ENCODE measurements at places on chromosomes 2 and 18.

DNA sequence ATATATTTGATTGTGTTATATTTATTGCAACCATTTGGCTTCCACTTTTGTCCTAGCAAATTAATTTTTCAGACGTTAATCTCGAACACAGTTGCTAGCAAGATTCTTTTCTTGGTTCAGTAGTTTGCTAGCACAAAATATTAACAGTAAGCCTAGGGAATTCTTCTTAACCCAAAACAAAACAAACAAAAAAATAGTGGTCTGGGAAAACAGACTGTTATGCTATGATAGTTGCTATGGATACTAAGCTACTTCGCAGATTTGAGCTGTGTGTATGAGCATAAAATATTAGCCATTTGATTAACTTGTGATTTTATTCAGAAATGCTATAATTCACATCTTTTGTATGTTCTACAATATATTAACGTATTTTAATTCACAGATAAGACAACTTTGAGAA lies 541.5 kb upstream of the NETO1 start:
- DNase-seq: no peak

GRCh38 chr2:60861736-60862135 lies 19.6 kb upstream of the REL start:
- DNase-seq: no peak

DNA sequence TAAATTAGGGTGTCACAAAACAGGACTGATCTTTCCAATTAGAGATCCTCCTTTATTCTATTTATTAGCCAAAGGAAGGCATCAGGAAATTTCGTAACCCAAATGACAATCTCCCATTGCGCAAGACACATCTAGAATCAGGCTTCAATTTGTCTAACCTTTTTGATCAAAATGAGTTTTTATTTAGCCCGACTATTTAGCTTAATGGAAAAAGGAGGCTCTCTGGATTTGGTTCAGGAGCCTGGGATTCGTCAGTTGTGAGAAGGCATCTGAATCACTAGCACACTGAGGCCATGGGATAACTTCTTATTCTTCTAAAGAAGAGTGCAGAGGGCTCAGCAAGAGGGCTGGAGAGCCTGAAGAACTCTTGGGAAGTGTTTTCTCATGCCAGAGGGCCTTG lies 332.1 kb upstream of the ETAA1 start:
- no peak for DNase-seq

GRCh38 chr2:189802396-189802912 lies 18.2 kb downstream of the PMS1 start:
- no peak for DNase-seq

DNA sequence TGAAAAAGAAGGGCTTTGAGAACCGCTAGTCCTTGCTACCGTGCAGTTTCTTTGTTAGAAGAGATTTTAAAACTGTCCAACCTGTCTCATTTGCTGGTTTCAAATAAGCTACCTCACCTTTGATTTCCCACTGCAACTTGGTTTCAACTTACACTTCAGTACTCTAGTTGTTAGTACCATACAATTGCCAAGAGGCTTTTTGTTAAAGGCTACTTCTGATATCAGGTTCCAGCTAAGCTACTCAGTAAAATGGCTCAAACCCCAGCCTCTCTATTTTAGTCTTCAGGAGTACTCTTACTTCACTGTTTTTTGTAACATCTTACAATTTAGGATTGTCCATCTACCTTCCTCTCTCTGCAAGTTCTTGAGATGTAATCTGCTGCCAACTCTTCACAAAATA lies 91.6 kb downstream of the INO80D start:
- DNase-seq: no peak

GRCh38 chr2:143616452-143616851 lies 487.2 kb downstream of the ARHGAP15 start:
- DNase-seq: no peak

GRCh38 chr2:10926191-10926820 lies 14.6 kb downstream of the KCNF1 start:
- DNase-seq: no peak

GRCh38 chr2:215059724-215060123 lies 78.7 kb downstream of the ABCA12 start:
- DNase-seq: no peak

- DNase-seq: no peak
Observed at GRCh38 chr2:22798386-22798785, 586.6 kb upstream of the KLHL29 start.

DNA sequence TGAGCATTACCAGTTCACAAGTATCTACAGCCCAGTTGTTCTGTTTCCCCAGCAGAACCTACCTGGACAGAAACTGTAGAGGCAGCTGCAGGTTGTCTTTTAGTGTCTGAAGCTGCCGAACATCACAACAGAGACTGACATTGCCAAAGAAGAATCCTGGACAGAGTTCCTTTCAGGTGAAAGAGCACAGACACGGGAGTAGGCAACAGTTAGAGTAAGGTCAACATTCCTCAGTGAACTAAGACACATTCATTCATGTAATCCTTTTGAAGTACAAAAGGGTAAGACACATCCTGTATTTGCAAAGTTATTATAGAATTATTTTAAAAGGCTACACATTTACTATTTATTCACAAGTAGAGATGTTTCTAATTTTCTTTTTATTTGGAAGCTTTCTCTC lies 14.3 kb downstream of the NPC1 start:
- no peak for DNase-seq

- no peak for DNase-seq
Observed at GRCh38 chr2:149188291-149188690, 142.1 kb upstream of the LYPD6 start.

DNA sequence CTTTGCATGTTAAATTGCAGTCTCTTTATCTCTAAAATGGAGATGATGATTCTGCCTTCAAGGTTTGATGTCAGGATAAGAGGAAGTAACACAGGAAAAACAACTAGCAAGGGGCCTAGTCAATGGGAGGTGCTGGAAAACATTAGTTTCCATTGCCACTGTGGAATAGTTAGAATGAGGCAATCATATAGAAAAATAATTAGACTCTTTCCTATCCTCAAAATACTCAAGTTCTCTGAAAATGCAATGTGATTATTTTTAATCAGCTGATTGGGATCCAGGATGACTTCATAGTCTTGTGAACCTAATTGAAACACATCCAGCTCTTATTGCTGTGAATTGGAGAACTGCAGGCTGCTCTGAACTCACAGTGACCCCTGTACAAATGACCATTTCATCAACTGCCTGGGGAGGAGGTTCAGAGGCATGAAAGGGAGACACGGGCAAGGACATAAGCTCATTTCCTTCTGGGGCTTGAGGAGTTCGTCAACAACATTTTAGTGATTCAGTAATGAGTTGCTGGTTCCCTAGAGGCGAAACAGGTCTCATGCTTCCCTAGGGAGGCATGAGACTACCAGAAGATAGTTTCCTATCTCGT lies 422.5 kb downstream of the LPIN1 start:
- DNase-seq: no peak

DNA sequence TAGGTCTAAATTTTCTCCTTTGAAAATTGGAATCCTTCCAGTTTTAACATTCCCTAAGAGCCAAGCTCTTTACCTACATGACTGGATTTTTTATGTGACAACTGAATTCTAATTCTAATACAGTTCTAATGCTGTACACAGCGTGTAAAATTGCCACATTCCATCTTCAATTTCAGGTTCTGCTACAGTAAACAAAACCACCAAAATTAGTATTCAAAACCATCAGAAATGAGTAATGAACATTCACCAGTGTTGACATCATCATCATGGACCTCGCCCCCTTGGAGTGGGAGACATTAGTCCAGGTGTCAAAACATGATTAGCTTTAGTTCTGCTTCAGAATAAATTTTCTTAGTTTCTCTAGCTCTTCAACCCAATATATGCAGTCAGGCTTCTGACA lies 133.6 kb downstream of the MBD2 start:
- DNase-seq: no peak

DNA sequence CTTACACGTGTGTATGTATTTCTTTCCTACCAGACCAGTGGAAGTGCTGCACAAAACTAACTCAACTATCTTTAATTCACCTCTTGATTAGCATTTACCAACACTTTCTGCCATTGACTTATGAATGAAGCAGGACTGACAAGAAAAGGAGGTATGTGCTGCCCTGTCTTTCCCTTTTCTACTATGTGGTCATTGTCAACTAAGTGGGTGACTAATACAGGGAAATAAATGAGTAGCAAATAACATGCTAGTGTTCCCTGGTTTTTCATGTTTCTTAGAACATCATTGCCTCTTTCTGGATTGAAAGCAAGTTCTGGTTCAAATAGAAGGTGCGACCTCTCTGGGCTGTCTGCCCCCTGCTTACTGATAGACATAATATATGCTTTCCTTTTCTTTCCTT lies 58.0 kb downstream of the LINC00305 start:
- no peak for DNase-seq

DNA sequence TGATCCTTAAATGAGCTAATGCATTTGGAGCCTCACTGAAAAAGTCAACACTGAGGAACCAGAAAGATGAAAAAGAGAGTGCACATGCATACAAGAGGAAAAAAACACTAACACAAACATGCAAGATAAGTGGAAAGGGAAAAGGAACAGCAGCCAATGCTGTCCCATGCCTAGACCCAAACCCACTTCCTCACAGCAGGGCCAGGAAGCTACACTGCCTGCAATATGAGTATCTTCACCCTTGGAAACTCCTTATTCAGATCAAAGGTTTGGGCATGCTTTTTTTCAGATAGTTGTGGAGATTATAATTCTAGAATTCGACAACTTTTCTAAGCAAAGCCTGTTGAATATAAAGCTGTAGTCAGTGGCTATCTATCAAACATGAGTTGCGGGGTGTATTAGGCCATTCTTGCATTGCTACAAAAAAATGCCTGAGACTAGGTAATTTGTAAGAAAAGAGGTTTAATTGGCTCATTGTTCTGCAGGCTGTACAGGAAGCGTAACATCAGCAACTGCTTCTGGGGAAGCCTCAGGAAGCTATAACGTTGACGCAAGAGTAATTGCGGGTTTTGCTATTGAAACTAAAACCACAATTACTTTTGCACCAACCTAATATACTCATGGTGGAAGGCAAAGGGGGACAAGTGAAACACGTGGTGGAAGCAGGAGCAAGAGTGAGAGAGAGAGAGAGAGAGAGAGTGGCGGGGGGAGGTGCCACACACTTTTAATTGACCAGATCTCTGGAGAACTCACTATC lies 138.2 kb downstream of the MBD2 start:
- no peak for DNase-seq

DNA sequence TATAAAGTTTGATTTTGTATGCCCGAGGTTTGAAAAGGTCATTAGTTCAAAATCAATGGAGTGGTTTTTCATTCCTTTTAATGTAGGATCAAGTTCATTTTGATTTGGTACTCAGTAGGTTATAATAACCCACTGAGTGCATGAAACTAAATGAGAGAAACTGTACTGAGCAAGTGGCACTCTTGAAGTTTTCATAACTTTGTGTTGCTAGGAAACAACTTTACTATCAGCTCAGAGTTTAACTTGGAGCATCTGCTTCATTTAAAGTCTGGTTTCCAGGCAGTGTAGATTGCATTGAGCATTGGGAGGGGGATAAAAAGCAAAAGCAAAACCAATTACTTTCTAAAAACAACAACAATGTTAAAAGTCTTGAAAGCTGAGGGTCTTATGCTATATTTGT lies 1361.6 kb upstream of the CHAC2 start:
- no peak for DNase-seq

DNA sequence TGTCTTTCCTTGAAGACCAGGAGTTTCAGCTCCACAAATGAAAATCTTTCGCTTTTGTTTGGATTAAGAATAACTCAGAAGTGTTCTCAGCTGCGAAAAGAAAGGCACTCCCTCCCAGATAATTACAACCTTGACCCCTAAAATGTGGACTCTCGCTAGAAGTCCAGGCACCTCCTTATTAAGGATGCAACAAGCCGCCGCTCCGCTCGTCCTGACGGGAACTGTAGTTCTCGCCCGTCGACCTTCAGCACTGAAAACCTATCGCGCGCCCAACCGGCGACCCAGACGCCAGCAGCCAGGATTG lies 559 bp downstream of the IMMT start:
- no peak for DNase-seq

DNA sequence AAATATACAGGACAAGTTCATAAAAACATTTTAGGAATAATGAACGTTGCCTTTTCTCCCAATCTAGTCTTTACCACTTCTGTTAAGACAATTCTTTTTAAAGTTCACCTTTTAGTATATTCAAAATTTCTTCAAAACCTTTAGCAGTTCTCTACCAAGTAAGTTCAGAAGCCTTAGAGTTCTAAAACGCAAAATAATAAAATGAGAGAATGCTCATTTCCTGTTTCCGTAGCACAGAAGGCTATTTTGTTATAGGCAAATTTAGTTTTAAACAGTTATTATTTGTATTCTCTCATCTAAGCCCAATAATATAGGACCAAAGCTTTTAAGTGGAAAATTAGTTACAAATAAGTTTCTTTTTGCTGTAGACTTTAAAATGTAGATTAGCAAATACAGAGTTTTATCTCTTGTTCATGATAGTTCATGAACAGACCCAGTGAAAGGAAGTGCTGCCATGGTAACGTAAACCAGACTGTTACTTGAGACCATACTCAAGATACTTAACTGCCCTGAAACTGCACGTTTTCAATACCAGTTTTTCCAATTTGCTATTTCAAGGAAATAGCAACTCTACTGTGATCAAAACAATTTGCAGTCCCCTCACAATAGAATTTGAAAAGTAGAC lies 173.1 kb upstream of the STON1 start:
- DNase-seq: no peak

- no peak for DNase-seq
Observed at GRCh38 chr2:200376513-200377354, 70.2 kb downstream of the SPATS2L start.

GRCh38 chr2:15712551-15713342 lies 121.1 kb downstream of the DDX1 start:
- no peak for DNase-seq

DNA sequence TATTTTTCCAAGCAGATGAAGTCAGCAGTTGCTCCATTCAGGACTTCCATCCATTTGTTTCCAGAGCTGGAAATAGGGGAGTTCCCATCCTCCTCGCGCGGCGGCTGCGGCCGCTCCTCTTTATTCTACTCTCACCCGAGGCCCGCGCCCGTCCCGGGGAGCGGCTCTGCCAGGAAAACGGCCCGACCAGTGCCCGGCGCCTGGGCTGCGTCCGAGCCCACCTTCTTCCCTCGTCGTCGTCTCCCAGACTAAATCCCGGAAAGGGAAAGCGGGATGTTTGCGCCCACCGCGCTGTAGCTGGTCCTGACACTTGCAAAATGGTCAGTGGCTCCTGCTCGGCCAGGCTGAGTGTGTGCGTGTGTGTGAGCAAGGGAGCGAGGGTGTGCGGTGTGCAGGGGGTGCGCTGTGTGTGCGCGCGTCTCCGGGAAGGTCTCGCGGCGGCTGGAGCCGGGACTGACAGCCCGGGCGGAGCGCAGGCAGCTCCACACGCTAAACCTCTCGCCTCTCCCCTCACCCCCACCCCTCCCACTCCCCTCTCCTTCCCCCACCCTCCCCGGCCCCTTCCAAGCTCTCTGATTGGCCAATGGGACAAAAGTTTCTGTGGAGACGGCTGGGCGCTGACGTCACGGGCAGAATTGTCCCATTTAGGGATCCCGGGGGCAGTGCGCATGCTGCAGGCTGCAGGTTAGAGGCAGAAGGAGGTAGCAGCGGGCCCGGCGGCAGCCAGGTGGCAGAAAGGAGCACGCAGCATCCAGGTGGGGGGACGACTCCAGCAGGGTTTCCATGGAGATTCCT lies at the start of gene NOL4:
TSS of gene NOL4 (minus strand) at position 491 of the 795 bp plus-strand sequence. CDS start 1,660 bp downstream, outside the sequence.
- no peak for DNase-seq

- DNase-seq: no peak
Observed at GRCh38 chr2:84866122-84866521, 14.8 kb downstream of the TRABD2A start.

- DNase-seq: no peak
Observed at GRCh38 chr2:30444273-30444672, 2.8 kb upstream of the LCLAT1 start.
